ENCODE measurements at places on chromosomes 2 and 18.

GRCh38 chr2:181326661-181327060, 130.5 kb upstream of the ITGA4 start:
- DNase-seq: no peak

DNA sequence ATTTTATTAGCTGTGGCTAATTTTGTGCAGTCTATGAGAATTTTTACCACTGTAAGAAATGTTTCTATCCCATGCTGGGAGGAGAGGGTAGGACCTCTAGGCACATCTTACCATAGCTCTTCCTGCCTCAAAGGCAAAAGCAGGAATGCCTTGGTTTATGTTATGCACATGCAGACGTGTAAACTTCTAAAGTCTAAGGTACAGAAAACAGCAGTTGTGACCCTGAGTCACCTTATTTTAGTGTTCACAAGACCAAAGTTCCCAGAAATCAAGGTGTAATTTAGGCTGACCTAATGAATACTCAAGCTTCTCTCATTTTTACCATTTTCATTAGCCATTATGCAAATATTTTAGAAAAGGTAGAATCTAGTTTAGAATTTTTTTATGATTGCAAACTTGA, 15.4 kb upstream of the WIPF1 start:
- no peak for DNase-seq

DNA sequence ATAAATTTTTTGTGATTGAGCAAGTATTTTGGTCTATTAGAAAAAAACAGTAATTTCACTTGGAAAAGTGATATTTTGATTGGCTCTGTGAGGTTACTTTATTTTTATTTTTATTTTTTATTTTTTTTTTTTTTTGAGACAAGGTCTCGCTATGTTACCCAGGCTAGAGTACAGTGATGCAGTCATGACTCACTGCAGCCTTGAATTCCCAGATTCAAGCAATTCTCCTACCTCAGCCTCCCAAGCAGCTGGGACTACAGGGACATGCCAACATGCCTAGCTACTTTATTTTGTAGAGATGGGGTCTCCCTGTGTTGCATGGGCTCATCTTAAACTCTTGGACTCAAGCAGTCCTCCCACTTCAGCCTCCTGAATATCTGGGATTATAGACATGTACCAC, 60.9 kb upstream of the MGAT5 start:
- no peak for DNase-seq

GRCh38 chr2:67599561-67599960, 202.4 kb downstream of the ETAA1 start:
- DNase-seq: no peak

- DNase-seq: no peak
These were observed 83.6 kb downstream of the MREG start for GRCh38 chr2:215929602-215930335.

DNA sequence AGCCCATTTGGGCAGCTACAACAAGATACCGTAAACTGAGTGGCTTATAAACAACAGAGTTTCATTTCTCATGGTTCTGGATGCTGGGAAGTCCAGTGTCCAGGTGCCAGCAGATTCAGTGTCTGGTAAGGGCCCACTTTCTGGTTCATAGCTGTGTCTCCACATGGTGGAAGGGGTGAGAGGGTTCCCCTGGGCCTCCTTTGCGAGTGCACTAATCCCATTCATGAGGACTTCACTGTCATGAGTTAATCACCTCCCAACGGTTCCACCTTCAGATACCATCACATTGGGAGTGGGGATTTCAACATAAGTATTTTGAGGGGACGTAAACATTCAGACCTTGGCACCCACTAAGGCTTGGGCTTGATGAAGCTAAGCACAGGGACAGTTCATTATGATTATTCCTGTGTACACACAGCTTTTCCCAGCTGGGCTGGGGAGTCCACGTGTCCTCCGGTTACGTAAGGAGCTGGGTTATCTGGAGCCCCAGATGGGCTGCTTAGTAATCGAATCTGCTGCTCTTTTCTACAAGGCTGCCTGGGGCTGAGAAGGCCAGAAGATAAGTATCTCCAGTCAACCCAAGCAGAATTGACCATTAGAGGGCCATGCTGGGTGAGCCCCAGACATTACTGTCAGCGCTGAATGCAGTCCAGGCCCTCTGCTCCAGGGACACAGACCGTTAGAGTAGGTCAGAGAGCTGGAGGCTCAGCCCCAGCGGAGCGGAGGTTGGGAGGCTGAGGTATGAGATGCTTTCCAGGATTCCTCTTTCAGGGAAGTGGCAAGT, 42.7 kb downstream of the EPAS1 start:
- DNase-seq: no peak

- peak; percentile 52 for DNase-seq
These were observed 1.2 kb downstream of the SEMA4C start for GRCh38 chr2:96868555-96869280.

All from stimulated activated CD8-positive, alpha-beta memory T cell treated with anti-CD3 and anti-CD28 coated beads, Interleukin-7, amount 100 ng/mL, for 4 hours (primary cell).